T follicular helper cell (primary cell): ENCODE measurements at places on chromosomes 16 and 17.

- DNase-seq, result no peak
These were observed 138.7 kb downstream of the ENGASE start for GRCh38 chr17:79213305-79213704.

DNA sequence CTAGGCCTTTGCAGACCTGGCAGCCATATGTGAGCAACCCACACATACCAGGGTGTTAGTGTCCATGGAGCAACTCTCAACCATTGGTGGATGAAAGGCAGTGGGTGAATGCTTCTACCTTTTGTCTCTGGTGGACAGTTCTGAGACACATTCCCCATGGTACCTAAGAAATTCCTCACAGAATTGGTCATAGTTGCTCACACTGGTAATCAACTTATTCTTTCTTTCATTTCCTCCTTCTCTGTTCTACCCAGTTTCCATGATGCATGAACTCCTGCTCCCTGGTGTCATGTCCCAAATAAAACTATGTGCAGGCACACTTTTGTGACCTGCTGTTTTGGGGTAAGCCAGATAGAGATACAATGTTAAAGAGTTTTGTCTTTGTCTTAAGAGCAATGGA is 33.2 kb upstream of the MPHOSPH6 start:
- no peak for DNase-seq

DNA sequence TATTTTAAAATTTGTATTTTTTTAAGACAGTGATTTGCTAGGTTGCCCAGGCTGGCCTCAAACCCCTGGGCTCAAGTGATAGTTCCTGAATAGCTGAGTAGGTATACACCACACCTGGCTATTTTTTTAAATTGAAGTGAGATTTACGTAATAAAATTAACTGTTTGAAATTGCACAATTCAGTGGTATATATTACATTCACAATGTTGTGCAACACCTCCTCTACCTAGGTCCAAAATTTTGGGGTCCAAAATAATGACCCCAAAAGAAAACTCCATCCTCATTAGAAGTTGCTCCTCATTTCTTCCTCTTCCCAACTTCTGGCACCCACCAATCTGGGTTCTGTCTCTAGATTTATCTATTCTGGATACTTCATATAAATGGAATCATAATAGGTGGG is 3.0 kb upstream of the SMARCD2 start:
- DNase-seq, result no peak

- no peak for DNase-seq
These were observed 102.4 kb downstream of the SNX11 start for GRCh38 chr17:48209973-48210372.

- no peak for DNase-seq
These were observed 79.0 kb downstream of the GPRC5B start for GRCh38 chr16:19805459-19806162.
